NCI-H460 (cell line): ENCODE measurements at places on chromosomes 5 and 9.

DNA sequence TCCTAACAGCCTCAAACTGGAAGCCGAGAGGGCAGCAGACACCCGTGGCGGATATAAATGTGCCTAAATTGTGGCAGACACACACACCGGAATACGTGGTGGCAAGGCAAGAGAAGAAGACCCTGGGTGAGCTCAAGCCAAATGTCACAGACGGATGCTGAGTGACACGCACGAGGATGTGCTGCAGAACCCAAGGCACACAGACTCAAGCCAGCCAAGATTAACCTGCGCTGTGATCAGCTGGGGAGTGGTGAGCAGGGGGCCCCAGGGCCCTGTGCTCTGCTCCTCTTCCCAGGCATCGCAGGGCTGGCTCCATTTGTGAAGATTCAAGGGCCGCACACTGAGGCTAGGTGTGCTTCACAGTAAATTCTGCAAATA lies 16.4 kb downstream of the SEMA4D start:
- no peak for DNase-seq

GRCh38 chr5:14714706-14715105 lies 50.2 kb downstream of the OTULIN start:
- no peak for DNase-seq

DNA sequence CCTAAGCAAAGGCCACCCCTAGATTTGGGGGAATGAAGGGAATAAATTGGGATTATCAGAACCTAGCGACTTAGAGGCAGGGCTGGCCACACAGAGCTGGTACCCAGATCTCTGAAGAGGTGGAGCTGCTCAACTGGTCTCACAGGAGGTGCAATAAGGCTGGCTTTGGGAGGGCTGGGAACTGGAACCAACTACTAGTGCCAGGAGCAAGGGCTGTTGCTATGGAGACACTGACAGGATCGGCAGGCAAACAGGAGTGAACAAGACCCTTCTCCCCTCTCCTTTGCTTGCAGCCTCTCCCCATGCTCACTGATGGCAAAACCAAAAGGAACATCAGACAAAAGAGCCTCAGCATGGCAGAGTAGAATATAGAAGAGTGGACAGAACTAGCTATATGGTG lies 17.0 kb upstream of the WHRN start:
- no peak for DNase-seq

DNA sequence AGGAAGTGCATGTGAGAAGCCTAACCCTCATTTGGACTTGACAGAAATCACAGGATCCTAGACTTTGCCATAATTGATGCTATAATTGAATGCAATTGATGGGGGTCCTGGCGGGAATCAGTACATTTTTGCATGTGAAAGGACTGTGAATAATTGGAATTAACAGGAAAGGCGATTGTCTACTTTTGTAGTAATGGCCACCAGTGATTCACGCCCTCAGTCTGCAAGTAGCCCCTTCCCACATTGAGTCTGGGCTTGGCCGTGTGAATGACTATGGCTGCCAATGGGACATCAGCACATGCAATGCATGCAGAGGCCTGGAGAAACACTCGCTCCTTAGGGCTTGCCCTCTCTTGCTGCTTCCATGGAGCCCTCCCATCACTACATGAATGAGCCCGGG lies 107.8 kb upstream of the OSMR start:
- no peak for DNase-seq

DNA sequence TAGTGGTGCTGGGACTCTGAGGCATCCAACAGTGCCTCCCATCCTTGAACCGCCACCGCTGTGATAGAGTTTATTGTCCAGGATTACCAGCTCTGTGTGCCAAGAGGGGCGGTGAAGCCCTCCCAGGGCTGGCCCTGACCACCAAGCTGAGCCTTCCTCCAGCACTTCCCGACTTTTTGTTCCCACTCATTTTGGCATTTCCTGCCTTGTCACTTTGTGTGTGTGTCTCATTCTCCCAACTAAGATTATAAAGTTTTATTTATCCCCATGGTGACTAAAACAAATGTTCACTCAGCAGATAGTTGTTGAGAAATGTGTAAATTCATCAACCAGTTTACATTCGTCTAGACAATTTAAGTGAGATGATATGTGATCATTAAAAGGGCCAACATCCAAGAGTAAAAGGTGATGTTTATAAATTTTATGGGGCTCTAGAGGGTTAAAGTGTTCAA lies 2.5 kb downstream of the F2R start:
- DNase-seq = no peak
